Glutamatergic neuron (in vitro differentiated cells): ENCODE measurements at places on chromosomes 11 and 22. TPM values are rescaled to one million over a fixed set of nuclear protein-coding genes. Genes with fewer than 3 reads are reported as not detected.
A peak's percentile ranks its signal among the peaks of the same experiment; 100 is the strongest.

SCT gene
- total RNA-seq, result not detected

- no peak for DNase-seq
These were observed 62.2 kb downstream of the CLMP start for GRCh38 chr11:123132881-123133280.

TUB gene
- total RNA-seq, result 2.8 TPM

GLB1L3 gene
- total RNA-seq, result 0.83 TPM

ZBTB16 gene
- total RNA-seq, result 9.0 TPM

GRCh38 chr22:49979587-49980264 is 19.2 kb downstream of the PIM3 start:
- peak; percentile 50 for DNase-seq

EFCAB6 gene
- total RNA-seq, result 0.96 TPM

- no peak for DNase-seq
These were observed 74.2 kb downstream of the YAP1 start for GRCh38 chr11:102184269-102184987.

- DNase-seq, result no peak
These were observed 259.5 kb upstream of the POU2AF2 start for GRCh38 chr11:110986016-110986415.

KRTAP5-11 gene
- not detected for total RNA-seq

- DNase-seq, result no peak
These were observed 53.6 kb upstream of the ANO3 start for GRCh38 chr11:26278354-26278753.

DNA sequence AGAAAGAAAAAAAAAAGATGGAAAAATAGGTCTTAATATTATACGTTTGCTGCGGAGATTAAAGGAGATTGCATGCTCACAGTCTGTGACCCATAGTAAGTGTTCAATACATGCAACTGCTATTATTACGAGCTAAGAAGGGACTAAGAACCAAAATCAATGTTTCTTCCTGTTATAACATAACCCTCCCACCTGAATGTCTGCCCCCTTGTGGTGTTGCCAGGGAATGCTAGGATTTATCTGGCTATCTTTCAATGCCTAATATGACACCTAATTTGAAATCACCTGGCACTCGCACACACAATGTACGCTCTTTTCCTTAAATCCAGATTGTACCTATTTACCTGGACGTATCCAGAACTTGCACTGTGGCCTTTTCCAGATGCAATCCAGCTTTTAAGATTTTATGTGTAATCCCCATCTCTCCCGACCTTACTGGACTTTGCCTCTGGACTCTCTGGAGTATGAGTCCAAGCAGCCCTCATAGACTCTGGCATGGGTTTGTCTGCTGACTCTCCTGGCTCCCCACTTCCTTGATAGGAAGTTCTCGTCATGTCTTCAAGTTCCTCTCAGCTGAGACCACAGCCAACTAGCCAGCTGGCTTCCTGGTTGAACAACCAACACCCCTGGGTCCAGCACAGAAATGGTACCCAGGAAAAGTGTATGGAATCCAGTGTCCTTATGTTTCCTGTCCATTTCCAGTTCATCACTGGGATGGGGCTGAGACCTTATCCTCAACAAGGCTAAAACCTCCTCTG is 151.5 kb downstream of the CCDC34 start:
- DNase-seq, result peak; percentile 39

- no peak for DNase-seq
These were observed 744.6 kb downstream of the FAM181B start for GRCh38 chr11:81989093-81989492.

GRCh38 chr11:115462757-115463156 is 41.5 kb downstream of the CADM1 start:
- no peak for DNase-seq

DNA sequence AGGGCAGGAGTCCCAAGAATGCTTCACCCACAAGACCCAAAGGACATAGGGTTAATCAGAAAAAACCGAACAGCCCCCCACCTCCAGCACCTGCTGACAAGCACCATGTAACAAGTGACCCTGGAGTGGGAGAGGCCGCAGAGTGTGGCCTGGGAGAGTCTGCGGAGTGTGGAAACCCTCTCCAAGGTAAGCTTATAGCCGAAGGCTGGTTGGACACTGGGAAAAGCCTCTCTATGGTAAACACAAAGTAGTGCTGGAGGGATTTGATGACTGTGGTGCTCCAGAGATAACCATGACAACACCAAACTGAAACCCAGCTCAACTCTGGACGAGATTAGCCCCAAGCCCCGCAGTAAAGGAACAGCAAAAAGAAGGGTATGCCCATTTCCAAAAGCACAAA is 19.2 kb downstream of the ASCL2 start:
- no peak for DNase-seq

GRCh38 chr11:76230392-76230791 is 24.1 kb upstream of the WNT11 start:
- DNase-seq, result peak; percentile 75

GRCh38 chr11:86251345-86251744 is 6.8 kb downstream of the EED start:
- DNase-seq, result no peak

- no peak for DNase-seq
These were observed 46.9 kb upstream of the TP53I11 start for GRCh38 chr11:44997566-44997965.

C11orf86 gene
- total RNA-seq, result not detected

DNA sequence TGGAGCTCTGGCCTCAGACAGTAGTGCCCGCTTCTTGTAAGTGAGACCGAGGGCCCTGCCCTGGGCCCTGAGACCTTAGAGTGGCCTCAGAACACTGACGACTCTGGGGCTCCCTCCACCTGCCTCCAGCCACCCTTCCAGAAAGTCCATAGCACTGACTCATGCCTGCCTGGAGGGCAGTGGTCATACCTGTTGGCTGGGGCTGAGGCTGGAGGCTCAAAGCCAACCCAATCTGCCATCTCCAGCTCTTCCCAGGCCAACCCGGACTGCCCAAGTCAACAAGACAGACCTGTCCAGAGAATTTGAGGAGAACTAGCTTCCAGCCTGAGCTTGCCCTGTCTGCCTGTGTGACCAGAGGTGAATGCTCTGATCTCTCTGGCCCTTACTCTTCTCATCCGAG is 66.9 kb upstream of the TTLL12 start:
- no peak for DNase-seq

DNA sequence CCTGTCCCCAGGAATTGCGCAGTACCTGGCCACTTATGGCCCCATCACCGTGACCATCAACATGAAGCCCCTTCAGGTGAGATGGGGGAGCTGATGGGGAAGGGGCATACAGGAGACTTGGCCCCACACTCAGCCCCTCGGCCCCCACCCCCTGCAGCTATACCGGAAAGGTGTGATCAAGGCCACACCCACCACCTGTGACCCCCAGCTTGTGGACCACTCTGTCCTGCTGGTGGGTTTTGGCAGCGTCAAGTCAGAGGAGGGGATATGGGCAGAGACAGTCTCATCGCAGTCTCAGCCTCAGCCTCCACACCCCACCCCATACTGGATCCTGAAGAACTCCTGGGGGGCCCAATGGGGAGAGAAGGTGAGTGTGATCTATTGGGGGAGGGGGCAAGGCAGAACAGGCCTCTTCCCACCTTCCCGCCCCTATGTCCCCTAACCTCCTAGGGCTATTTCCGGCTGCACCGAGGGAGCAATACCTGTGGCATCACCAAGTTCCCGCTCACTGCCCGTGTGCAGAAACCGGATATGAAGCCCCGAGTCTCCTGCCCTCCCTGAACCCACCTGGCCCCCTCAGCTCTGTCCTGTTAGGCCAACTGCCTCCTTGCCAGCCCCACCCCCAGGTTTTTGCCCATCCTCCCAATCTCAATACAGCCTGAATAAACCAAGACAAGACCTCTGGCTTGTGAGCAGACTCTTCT is 3.6 kb downstream of the CTSW start:
- no peak for DNase-seq

- no peak for DNase-seq
These were observed 292.3 kb upstream of the FAT3 start for GRCh38 chr11:91932151-91932821.

GRCh38 chr11:23973244-23973643 is 523.6 kb upstream of the LUZP2 start:
- DNase-seq, result no peak
